ENCODE measurements at places on chromosomes 3 and 15.

- peak; percentile 97 for DNase-seq
These were observed 277.2 kb downstream of the TBL1XR1 start for GRCh38 chr3:176919836-176920765.

- DNase-seq = no peak
These were observed 18.1 kb downstream of the NBEAL2 start for GRCh38 chr3:46997453-46998091.

DNA sequence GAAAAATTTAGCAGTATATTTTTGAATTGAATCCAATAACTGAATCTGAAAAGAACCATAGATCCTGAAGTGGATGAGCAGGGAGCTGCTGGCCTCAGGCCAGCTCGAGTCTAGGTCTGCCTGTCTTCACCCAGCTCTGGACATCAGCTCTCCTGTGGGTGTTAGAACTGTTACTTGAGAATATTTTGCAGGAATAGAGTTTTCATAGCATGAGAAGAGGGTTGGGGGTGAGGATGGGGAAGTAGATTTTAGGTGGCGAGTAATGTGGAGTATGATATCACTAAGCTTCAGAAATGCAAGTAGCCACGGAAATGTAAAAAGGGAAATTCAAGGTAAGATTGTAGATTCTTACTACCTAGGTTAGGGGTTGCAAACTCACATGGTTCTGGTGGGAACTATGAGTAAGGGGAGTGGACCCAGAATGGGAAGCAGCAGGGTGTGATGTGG lies 6.2 kb downstream of the RAB8B start:
- no peak for DNase-seq

DNA sequence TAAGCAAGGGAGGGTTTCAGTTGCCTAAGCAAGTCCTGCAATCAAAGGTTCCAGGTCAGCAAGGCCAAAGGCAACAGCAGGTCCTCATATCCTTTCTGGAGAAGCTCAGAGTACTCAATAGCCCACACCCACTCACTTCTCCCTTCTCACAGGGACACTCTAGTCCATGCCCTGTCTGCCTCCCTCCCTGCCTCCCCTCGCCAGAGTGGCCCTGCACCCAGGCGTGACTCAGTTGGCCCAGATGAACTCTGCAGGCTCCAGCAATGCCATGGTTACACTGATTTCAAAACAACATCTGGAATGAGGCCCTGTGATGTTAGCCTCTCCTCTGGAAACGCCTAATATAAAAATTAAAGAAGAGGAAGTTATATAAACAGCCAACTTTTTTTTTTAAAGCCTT lies 32.9 kb downstream of the IL16 start:
- no peak for DNase-seq

DNA sequence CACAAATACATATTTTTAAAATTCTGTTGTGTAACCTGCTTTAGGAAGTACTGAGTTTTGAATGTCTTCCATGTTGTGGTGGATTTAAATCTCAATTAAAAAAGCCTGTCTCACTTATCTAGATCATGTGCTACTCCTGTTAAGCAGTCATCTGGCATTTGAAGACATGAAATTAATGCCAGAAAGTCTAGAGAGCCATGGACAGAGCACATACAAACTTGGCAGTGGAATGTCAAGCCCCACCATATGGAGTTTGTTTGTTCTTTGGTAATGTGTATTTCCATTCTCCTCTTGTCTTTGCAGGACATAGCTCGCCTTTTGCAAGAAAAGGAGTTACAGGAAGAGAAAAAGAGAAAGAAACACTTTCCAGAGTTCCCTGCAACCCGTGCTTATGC lies 39.3 kb upstream of the UTS2B start:
- DNase-seq = no peak

- DNase-seq = no peak
These were observed 3.6 kb downstream of the RFC4 start for GRCh38 chr3:186802701-186803100.

- DNase-seq = no peak
These were observed 93.4 kb downstream of the CHCHD4 start for GRCh38 chr3:14031271-14031670.

- DNase-seq = no peak
These were observed 26.5 kb downstream of the IGSF10 start for GRCh38 chr3:151434151-151434890.

DNA sequence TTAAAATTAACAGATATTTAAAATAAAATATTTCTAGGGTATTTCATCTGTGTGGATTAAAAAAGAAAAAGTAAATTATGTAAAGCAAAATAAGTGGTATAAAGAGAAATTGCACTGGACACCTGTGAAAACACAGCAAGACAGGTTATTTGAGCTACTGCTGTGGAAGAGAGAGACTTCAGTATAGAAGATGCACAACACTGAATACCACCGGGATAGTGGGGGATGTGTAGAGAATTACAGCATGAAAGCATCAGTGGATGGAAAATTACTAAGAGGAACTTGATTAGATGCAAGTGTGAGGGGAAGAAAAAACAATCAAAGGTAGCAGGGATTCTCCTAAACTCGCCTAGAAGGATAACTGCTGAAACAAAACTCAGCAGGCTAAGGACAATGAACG lies 1242.5 kb upstream of the GBE1 start:
- DNase-seq = peak; percentile 2

GRCh38 chr3:130507746-130508145 lies 9.2 kb upstream of the COL6A6 start:
- no peak for DNase-seq

- no peak for DNase-seq
These were observed 48.8 kb upstream of the ATP2B2 start for GRCh38 chr3:10554236-10554611.

DNA sequence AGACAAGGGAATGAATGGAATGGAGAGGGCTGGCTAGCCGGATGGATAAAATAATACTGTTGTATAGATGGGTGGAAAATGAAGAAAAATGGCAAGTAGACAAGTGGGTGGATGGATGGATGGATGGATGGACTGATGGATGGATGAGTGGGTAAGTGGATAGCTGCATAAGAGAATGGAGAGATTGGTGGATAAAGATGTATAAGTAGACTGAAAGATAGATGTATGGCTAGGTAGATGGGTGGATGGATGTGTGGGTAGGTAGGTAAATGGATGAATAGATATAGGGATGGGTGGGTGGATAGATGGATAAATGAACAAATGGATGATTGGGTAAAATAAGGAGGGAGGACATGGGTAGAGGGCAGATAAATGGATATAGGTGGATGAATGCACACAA lies 13.9 kb downstream of the CPNE9 start:
- no peak for DNase-seq

- no peak for DNase-seq
These were observed 62.1 kb upstream of the XCR1 start for GRCh38 chr3:46089237-46090011.

DNA sequence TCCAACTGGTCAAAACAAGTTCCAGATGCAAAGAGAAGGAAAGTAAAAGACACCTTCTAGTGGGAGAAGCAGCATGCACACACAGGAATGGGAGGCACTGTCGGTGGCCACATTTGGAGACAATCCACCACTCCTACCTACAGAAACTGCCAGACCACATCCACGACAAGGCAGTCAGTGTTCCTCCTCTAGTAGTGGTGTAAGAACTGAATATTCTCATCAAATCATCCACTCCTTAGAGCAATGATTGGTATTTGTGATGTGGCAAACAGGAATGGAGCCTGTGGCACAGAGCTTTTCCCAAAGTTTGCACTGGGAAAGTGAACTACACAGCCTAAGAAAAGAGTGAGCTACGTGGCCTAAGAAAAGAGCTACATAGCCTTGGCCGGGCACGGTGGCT lies 5.1 kb upstream of the SPINT1 start:
- no peak for DNase-seq

GRCh38 chr3:157100096-157100477 lies 59.9 kb downstream of the CCNL1 start:
- DNase-seq = no peak

DNA sequence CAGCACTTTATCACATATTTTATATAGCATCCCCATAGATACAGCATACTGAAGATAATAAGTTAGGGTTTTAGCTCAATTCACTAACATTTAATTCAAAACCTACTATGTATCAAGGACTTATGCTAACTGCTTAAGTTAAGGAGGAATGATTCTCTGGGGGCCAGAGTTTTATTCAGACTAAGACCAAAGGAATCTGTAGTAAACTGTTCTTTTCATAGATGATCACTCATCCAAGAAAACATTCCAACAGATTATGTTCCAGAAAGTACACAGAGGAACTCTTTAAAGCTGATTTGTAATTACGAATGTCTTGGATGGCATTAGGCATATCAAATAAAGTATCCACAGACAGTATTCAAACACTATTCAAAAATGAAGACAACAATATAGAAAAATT lies 226.4 kb downstream of the SCAPER start:
- no peak for DNase-seq

DNA sequence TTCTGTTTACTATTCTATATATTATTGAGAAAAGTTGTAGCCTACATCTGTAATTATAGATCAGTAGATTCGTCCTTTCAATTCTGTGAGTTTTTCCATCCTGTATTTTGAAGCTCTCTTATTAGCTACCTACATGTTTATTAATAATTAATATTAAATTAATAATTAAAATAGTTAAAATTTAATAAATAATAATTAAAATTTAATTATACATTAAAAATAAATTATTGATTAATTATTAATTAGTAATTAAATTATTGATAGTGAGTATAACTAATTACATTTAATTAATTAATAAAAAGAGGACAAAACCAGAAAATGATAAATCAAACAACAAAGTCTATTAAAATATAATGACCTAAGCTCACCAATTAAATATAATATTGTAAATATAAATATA lies 606.6 kb upstream of the ROBO1 start:
- DNase-seq = no peak

DNA sequence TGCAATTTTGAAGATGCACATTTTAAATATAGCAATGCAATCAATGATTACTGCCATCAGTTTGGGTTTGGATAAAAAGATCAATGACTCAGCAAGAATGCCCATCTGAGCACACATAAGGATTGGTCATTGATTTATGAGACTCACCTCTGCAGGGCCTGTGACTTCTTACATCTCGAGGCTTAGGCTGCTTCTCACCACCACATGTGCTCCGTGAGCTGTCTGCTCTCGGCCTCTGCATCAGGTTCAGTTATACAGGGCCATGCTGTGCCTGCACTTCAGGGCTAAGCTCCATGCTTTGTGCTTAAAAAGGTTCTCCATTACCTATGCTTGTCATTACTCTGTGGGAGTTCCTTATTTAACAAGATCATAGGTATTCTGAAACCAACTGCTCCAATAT lies 887.5 kb downstream of the DIPK2A start:
- DNase-seq = no peak

- no peak for DNase-seq
These were observed 286.9 kb downstream of the NFKBIZ start for GRCh38 chr3:102136183-102136582.

DNA sequence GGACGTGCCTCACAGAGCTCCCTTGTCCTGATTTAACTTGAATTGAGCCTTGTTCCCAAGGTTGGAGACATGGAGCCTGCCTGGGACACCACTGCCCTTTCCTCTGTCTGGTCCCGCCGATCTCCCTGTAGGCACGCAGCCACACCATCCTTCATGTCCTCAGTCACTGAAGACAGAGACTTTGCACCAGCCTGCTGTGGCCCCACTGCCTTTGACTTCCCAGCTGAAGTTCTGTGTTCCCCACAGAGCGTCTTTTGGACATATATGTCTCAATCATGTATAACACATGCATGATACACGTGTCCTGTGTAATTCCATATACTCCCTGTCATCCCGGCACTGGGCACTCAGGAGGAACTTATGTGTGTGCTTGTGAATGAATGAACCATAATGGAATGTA lies 23.6 kb downstream of the GABRA5 start:
- DNase-seq = no peak

DNA sequence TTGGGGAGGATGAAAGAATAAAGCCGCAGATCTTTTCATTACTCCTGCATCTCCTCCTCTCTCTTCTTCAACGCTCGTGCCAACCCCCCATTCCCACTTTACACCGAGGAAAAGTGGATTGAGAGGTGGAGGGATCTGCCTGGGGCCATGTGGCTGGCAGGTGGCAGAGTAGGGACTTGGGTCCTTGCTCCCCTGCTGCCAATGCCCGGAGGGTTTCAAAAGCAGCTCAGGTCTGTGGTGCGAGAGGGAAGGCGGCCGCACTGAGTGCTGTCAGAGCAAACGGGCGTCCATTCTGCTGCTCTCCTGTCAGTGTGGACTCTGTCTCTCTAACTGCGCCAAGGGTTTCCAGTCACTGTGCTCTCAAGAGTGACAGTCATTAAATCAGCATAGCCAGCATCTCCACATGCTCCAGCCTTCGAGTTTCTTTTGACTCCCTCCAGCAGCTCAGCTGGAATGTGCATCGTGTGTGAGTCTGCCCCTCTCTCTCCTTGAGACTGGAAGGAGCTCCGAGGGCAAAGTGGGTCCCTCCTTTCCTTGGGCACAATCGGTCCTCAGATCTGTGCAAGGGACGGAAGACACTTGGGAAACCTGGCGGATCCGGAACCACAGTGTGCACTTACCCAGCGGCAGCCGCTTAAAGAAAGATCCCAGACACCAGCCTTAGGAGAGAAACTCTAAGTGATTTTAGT lies 68.6 kb downstream of the VGLL4 start:
- no peak for DNase-seq

DNA sequence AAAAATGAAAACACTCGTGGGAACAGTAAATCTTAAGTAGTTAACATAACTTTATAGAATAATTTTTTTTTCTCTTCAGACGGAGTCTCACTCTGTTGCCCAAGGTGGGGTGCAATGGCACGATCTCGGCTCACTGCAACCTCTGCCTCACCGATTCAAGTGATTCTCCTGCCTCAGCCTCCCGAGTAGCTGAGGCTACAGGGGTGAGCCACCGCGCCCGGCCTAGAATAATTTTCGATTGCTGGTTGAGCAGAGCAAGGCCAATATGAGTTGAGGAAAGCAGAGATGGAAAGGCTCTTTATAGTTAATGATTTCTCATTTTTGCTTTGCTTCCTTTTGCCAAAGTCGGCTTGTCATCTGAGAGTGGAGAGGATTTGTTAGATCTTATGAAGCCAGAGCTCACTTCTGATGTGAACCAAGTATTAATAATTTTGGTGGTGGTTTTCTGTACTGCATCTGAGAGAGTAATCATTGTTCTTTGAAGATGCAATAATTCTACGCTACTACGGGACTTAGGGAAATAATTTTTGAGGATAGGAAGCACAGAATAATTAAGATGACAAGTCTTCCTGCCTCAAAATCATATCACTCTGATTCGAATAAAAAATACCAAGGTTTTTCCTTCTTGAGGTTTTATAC lies 1.6 kb upstream of the GOLM2 start:
- DNase-seq = no peak

GRCh38 chr3:183818041-183818620 lies 7.2 kb downstream of the MAP6D1 start:
- DNase-seq = no peak
